ENCODE measurements at places on chromosomes 1 and 21.

GRCh38 chr1:231319080-231319479 lies 18.6 kb downstream of the EXOC8 start:
- no peak for DNase-seq

- no peak for DNase-seq
Measured at GRCh38 chr1:72111662-72112061, 170.7 kb downstream of the NEGR1 start.

GRCh38 chr1:32405672-32406467 lies 11.6 kb upstream of the BSDC1 start:
- DNase-seq: no peak

GRCh38 chr1:22702296-22703085 lies 8.1 kb upstream of the EPHB2 start:
- DNase-seq: no peak

DNA sequence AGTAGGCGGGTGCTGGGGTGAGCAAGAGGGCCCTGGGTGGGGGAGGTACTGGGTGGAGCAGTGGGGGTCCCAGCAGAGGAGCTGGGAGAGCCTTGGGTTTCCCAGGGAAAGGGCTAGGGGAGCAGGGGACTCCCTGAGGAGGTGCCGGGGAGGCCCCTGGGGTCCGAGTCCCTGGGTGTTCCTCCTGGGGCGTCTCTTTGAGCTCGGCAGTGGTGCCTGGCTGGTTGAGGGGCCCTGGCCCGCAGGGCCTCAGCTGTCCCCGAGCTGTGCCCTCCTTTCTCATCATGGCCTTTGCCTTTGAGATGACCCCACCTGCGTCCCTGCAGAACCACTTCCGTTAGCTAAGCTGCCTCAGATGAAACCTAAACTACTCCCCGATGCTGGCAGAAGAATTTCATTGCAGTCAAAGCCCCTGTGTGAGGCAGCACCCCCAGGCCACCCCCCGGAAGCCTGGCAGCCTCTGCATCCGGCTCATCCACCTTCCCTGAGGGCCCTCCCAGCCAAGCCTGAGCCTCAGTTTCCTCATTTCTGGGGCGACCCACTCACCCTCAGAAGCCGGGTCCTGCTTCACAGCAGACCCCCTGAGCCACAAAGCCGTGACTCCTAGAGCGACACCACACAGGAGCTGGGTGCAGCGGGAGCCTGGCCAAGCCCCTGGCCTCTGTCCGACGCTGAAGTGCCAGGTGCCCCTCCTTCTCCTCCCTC lies 43.5 kb upstream of the TRAPPC10 start:
- DNase-seq: no peak

DNA sequence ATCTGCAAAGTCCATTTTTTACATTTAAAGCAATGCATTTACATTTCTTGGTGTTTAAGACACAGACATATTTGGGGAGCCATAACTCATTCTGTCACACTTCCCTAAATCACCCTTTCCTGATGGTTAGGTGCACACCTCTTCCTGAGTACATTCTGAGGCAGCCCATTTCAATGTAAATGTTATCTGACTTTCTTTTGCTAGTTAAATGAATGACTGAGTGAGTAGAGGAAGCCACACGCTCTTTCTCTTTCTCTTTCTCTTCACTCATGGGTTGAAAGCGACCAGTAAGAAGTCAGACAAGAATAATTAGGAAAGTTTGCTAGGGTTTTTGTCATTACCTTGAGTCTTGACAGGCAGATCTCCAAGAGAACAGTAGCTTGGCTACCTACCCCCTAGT lies 143.1 kb downstream of the S1PR1 start:
- DNase-seq: no peak

DNA sequence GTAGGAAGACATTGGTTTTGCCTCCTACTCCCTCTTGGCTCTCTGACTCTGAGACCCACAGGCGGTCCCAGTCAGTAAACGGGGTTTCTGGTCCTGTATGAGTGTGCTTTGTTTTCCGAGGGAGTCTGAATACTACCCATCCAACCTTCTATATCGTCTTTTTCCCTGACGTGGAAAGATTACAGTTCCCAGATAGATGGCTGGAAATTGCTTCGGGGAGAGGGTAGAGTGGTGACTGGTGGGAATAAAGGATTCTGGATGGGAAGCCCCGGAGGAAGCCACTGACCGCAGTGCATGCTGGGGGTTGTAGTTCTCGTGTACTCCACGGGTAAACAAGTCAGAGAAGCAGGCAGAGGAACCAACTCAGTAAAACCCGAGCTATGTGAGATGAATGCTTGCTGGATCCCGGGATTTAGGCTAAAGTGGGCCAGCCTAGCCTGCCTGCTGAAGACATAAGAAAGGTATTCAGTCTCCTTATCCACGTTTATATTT lies 66.2 kb upstream of the IRF2BP2 start:
- DNase-seq: peak; percentile 66

DNA sequence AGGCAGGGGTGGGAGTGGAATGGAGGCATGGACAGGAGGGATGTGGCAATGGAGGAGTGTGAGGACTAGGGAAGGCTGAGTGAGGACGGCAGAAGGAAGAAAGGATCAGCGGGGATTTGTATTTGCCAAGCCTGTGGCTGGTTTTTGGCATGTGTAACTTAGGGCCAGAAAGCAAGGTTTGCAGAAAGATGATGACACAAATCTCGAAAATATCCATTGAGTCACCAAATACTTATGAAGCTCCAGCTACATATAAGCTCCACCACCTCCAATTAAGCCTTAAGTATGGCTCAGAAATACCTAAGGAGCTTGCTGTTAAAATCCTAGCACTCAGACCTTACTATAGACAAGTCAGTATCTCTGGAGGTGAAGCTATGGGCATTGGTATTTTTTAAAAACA lies 90.1 kb downstream of the OMA1 start:
- no peak for DNase-seq

DNA sequence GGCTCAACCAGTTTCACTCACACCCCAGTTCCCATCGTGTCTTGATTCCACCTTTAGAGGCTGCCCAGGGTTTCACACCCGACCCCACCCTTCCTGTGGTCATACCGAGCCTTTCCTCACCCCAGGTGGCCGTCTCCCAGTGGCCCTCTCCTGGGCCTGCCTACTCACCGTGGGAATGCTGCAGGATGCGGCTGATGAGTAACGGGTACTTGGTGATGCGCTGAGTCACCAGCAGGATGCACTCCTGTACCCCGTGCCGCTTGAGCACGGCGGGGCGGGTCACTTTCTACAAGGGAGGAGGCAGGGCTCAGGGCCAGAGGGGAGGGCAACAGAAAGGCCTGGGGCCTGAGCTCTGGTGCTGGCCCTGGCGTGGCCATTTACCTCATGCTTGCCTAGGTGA lies 16.4 kb downstream of the ARHGEF2 start:
- no peak for DNase-seq

DNA sequence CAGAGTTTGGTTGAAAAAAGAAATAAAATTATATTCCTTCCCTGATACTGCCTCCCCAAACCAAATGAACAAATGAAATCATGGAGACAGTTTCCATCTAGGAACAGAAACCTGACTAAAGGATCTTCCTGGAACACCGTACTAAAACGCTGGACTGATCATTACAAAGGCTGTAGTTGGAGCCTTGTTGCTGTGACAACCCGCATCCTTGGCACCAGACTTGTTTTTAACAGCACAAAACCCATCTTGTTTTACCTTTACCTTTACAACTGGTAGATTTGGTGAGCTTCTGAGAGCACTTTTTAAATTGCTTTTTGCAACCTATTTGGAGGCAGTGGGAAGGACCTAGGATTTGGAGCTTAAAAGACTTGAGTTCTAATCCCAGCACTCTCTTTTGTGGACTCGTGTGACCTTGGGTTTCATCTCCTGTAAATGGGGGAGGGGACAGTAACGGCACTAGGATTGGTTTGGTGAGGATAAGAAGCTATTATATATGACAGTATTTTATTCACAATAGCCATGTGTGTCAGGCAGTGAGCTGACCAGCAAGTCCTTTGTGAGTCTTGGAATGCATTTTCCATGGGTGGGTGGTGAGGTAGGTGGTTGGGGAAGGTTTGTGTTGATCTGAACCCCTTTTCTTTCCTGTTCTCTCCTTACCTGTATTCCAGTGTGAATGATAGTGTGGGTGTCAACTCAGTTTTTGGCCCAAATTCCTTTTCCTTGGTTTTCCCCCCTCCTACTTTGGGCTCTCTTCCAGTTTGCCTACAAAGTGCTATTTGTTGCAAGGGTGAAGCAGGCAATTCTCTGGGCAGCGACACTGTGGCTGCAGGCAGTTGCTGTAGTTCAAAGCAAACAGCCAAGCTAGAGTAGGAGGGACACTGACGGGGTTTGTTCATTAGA lies 12.6 kb downstream of the LRRC8D start:
- no peak for DNase-seq

GRCh38 chr1:44521378-44522080 lies 116.5 kb downstream of the RNF220 start:
- DNase-seq: no peak

DNA sequence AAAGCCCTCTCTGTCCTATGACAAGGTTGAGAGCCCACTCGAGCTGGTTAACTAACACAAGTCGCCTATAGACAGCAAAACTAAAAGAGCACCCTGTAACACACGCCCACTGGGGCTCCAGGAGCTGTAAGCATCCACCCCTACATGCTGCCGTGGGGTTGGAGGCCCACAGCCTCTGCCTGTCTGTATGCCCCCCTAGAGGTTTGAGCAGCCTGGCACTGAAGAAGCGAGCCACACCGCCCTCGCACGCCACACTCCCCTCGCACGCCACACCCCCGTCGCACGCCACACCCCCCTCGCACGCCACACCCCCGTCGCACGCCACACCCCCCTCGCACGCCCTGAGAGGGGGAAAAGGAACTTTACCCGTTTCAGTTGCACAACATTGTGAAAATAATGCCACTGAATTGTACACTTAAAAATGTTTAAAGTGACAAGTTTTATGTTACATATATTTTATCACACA lies 13.2 kb upstream of the HMGCL start:
- peak; percentile 40 for DNase-seq

DNA sequence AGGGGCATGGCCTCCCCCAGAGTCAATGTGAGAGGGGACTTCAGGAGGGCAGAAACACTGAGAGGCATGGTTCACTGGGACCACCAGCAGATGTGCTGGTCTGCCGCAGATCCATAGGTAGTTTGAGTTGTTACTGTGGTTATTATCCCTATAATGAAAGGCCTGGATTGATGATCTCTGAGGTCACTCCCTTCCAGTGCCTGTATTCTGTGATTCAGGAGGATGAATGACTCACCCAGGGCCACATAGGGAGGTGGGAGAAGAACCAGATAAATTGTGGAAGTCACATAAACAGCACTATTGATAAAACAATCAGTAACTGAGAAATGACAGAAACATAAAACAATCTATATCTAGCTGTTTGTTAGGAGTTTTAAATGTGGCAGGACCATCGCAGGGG lies 22.7 kb upstream of the ACTL8 start:
- no peak for DNase-seq

- DNase-seq: no peak
Measured at GRCh38 chr1:15825800-15826199, 18.4 kb upstream of the UQCRHL start.

DNA sequence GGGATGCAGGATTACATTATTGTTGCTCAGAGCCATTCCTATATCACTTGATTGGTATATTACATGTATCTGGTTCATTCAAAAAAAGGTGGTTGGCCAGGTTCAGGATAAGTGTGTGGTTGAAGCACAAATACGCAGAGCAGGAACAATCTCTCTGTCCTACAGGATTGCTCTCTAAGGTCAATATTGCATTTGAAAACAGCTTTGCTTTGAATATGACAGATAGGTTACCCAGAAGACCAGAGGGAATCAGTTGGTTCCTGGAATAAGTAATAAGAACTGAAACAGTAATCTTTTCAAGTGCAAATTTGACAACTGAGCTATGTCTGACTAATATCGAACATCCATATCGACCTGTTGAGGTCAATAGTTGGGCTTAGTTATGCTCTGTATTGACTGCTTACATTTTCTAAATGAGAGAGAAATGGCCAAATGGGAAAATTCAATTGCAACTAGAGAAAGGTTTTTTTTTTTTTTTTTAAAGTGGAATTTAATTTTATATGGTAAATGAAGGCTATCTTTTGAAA lies 176.8 kb downstream of the ATP6V1G3 start:
- no peak for DNase-seq

- no peak for DNase-seq
Measured at GRCh38 chr1:202576816-202577215, 133.4 kb downstream of the SYT2 start.

DNA sequence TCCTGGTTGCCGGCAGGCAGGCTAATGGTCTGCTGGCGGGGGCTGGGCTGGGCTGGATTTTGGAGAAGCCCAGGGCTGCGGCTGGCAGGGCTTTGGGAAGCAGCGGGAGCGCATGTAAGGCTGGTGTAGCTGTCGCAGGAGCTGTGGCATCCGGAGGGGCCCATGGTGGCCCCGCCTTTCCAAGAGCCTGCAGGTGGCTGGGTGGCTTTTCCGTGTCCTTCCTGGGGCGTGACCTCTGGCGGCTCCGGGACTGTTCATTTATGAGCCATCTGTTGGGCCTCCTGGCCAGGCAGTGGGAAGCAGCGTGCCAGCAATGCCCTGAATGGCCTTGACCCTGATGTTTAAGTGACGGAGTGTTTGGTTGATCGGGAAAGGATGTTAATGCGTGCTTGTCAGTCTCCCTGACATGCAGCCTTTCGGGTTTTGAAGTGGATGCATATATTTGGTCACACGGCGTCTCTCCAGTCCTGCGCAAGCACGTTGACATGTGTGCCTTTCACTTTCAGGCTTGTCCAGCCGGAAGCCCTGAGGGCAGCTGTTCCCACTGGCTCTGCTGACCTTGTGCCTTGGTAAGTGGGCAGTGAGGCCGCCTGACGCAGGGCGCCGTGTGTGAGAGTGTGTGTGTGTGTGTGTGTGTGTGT lies 38.5 kb downstream of the AGPAT3 start:
- DNase-seq: no peak

- no peak for DNase-seq
Measured at GRCh38 chr1:19979494-19979977, at the start of gene PLA2G2A. PLA2G2A (minus strand) TSS chr1:19979618; CDS start chr1:19978773, 845 bp downstream.

DNA sequence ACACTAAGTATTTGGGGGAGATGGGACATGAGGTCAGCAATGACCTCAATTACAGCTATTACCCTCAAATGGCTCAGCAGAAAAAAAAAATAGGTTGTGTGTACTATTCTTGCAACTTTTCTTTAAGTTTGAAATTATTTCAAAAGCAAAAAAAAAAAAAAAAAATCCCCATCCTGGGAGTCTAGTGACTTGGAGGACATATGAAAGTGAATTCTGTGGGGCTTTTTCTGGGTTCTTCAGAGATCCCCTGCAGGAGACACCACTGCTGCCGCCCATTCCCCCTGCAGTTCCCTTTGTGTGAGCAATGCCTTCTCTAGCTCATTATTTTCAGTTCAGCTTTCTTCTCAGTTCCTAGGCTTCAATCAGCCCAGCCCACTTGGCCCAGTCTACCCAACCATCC lies 16.7 kb downstream of the HSD11B1 start:
- DNase-seq: no peak

- no peak for DNase-seq
Measured at GRCh38 chr1:119898981-119899720, 2.8 kb upstream of the ADAM30 start.

Data from neuronal stem cell (in vitro differentiated cells).